GM03348 (cell line): ENCODE measurements at places on chromosomes 2 and 18.
A peak's percentile ranks its signal among the peaks of the same experiment; 100 is the strongest.

DNA sequence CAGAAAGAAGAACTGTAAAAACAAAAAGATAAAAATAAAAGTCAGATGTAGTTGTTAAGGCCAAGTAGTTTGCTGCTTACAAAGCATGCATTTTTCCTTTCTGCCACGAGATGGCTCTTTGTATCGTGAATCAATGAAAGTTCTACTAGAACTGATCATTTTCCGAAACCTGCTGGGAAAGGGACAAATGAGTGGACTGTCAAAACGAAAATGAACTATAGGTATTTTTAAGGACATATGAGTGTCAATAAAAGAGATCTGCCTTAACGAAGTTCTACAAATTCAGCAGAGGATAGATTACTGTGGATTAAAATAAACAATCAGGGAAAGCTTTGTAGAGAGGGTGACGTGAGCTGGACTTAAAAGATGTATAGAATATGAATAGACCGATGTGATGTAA, 15.0 kb upstream of the ELOA2 start:
- DNase-seq = peak; percentile 60

- DNase-seq = no peak
Measured at GRCh38 chr2:197386242-197386641, 48.6 kb downstream of the SF3B1 start.

DNA sequence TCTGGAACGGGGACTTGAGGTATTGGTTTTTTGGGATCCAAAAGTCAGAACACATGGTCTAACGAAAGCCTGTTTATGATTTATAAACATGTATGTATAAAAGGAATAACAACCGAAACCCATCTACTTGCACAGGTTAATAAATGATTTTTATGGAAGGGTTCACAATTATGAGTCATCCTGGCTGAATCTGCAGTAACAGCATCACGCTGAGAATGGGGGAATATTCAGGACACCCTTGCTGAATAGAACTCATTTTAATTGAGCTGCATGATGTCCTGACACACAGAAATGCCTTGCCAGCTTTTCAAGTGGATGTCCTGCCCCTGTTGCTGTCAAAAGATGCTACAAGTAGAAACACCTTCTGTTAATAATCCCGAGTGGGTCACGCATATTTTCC, 54.7 kb upstream of the TGFA start:
- no peak for DNase-seq

GRCh38 chr18:50286391-50287027, 983 bp downstream of the CXXC1 start:
- peak; percentile 57 for DNase-seq

- DNase-seq = no peak
Measured at GRCh38 chr2:15069149-15069548, 436.6 kb downstream of the LRATD1 start.

DNA sequence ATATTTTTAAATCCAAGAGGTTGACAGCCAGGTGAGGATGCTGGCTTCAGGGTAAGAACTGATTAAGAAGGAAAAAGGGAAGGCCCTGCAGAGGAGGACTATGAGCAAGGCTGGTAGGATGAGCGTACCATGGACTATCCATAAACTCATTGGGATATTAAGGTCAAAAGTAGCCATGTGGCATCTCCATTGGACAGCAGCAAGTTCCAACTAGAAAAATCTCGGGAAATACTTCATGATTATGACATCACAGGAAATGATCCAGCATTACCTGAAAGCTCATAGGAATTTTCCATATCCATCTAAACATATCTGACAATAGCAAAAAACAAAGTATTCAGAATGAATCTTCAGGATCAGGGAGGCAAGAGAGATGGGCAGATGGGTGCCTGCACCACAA, 34.2 kb downstream of the TGFA start:
- no peak for DNase-seq

DNA sequence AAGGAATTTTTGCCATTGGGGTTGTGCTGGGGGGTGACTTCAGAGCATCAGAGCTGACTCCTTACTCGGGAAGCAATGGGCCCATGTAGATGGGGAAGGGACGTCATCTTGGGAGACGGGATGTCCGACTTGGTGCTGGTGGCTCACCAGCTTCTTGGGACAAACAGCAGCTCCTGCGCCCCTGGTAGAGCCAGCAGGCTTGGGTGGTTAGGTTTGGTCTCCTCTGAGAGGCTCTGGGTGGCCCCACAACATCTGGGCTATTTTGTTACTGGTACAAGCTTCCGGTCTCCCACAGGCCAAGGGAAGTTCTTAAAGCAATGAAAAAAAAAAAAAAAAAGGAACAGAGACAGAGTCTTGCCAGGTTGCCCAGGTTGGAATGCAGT, 1.8 kb downstream of the NGEF start:
- DNase-seq = no peak
